Fibroblast of lung (primary cell): ENCODE measurements at places on chromosomes 12 and 14. TPM values are rescaled to one million over a fixed set of nuclear protein-coding genes. Genes with fewer than 3 reads are reported as not detected.

CCDC177 gene
- not detected in 2 replicates for total RNA-seq

ISCA2 gene
- total RNA-seq = 11.7 and 17.7 TPM in 2 replicates

TMEM229B gene
- total RNA-seq = 0.77 and 0.99 TPM in 2 replicates

PLD4 gene
- total RNA-seq = under 0.01 and 0.17 TPM in 2 replicates

DERA gene
- total RNA-seq = 42.1 and 48.2 TPM in 2 replicates

CCDC60 gene
- total RNA-seq = not detected in 2 replicates

IQSEC3 gene
- 0.77 and 1.3 TPM in 2 replicates for total RNA-seq

TOMM20L gene
- total RNA-seq = not detected in 2 replicates

SLC7A8 gene
- 5.1 and 10.2 TPM in 2 replicates for total RNA-seq

KLRD1 gene
- total RNA-seq = 0.17 and 0.26 TPM in 2 replicates

KRT75 gene
- total RNA-seq = not detected in 2 replicates

SMIM10L1 gene
- 4.4 and 4.8 TPM in 2 replicates for total RNA-seq

P2RX7 gene
- total RNA-seq = 16.7 and 17.2 TPM in 2 replicates

SLC6A15 gene
- 0.77 and 0.99 TPM in 2 replicates for total RNA-seq

SLC11A2 gene
- total RNA-seq = 57.5 and 75.0 TPM in 2 replicates

SLC2A14 gene
- total RNA-seq = under 0.01 and 0.17 TPM in 2 replicates

NOVA1 gene
- total RNA-seq = 3.6 and 5.1 TPM in 2 replicates

NABP2 gene
- total RNA-seq = 25.9 and 29.2 TPM in 2 replicates

ISCU gene
- 226 and 313 TPM in 2 replicates for total RNA-seq

PPP1R1A gene
- total RNA-seq = not detected in 2 replicates

IL23A gene
- total RNA-seq = 0.17 TPM in 1 of 2 replicates, not detected in the other

RNASE9 gene
- total RNA-seq = not detected in 2 replicates

PRICKLE1 gene
- 4.1 and 9.6 TPM in 2 replicates for total RNA-seq

GPD1 gene
- under 0.01 TPM in 1 of 2 replicates, not detected in the other for total RNA-seq

HCAR1 gene
- 0.51 and 1.5 TPM in 2 replicates for total RNA-seq

LYZ gene
- total RNA-seq = 0.17 and 0.77 TPM in 2 replicates

CGRRF1 gene
- 18.2 and 23.0 TPM in 2 replicates for total RNA-seq

KERA gene
- total RNA-seq = not detected in 2 replicates

IGFBP6 gene
- 592 and 973 TPM in 2 replicates for total RNA-seq

PLEKHG7 gene
- total RNA-seq = not detected in 2 replicates

NOC4L gene
- 5.6 and 6.8 TPM in 2 replicates for total RNA-seq

RNASE8 gene
- not detected in 2 replicates for total RNA-seq

IL26 gene
- 0.26 TPM in 1 of 2 replicates, not detected in the other for total RNA-seq

NRL gene
- 0.77 and 0.99 TPM in 2 replicates for total RNA-seq

HIF1A gene
- 216 and 332 TPM in 2 replicates for total RNA-seq

KSR2 gene
- total RNA-seq = not detected in 2 replicates

RD3L gene
- total RNA-seq = not detected in 2 replicates

MDP1 gene
- total RNA-seq = 13.6 and 22.1 TPM in 2 replicates

SPTB gene
- total RNA-seq = under 0.01 TPM in 1 of 2 replicates, not detected in the other

SYT1 gene
- total RNA-seq = 0.51 and 2.1 TPM in 2 replicates

HNRNPA1 gene
- total RNA-seq = 305 and 311 TPM in 2 replicates

LRP1-AS gene
- total RNA-seq = not detected in 2 replicates

TPPP2 gene
- not detected in 2 replicates for total RNA-seq

SIX4 gene
- total RNA-seq = 9.2 and 18.3 TPM in 2 replicates

KRT2 gene
- total RNA-seq = not detected in 2 replicates

RILPL2 gene
- 3.1 and 4.5 TPM in 2 replicates for total RNA-seq
